ENCODE measurements at places on chromosomes 6 and 20.

DNA sequence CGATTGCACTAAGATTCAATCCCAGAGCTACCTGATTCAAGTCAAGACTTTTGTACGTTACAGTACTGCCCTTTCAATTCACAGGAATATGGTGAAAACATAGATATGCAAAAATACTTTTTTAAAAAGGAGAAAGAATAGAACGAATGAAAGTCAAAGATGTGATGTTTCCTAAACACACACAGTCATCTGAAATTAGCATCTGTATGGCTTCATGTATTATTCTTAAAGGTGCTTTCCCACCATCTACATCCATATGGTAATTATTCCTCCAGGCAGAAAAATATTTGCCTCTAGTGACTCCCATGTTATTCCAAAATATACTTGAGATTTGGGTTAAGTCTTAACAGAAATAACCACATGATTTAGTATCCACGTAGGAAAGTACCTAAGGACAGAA, 115.5 kb upstream of the LAMP5 start:
- no peak for DNase-seq

GRCh38 chr6:130417951-130418350, 52.1 kb downstream of the TMEM200A start:
- no peak for DNase-seq

- no peak for DNase-seq
Observed at GRCh38 chr6:115720900-115721299, 339.8 kb downstream of the FRK start.

DNA sequence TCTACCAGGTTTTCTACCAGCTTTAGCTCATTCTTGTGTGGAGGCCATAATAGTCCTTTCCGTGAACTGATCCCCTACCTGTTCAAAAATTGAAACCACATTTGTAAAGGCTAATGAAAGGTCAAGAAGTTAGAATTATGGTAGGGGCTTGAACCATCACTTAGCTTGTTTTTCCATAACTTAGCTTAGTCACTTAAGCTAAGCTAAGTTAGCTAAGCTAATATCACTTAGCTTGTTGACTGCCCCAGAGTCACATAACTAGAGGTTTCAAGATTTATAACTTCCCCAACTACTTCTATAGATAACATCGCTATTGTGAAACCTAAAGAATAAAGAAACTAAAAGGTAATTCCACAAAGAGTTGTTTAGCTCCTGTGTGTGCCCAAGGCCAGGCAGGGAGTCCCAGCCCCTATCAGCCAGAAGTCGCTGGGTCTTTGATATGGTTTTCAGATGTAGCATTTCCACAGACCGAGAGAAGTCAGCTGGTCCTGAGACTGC, 131.8 kb downstream of the VEGFA start:
- DNase-seq, result no peak

DNA sequence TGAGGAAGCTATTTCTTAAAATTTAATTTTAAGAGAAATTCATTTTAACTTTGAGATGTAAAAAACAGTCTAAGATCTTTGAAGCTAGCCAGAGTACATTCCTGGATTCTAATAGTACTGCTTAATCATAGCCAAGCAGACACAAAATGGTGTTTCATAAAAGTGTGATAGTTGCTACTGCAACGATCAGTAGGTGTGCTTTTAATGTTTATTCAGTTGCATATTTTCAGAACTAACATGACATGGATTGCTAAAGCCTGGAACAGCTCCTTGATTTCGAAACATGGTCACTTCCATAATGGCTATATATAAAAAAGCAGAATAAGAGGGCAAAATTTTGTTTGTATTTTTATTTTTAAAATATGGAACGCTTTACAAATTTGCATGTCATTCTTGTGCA, 35.5 kb downstream of the SESN1 start:
- no peak for DNase-seq

DNA sequence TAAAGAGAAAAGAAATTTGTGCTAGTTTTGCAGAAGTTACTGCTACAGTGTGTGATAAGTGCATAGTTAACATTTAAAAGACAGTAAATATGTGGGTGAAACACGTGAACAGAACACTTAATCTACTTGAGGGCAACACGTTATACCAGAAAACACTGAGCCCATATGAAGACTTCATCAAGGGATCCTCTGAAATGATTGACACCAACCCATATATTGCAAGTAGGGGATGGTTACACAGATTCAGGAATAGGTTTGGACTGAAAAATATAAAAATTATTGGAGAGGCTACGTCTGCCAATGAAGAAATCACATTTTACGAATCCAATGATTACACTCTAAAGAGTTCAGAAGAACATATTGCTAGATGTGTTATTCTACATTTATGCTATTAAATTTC, 185.6 kb downstream of the GPX5 start:
- no peak for DNase-seq

DNA sequence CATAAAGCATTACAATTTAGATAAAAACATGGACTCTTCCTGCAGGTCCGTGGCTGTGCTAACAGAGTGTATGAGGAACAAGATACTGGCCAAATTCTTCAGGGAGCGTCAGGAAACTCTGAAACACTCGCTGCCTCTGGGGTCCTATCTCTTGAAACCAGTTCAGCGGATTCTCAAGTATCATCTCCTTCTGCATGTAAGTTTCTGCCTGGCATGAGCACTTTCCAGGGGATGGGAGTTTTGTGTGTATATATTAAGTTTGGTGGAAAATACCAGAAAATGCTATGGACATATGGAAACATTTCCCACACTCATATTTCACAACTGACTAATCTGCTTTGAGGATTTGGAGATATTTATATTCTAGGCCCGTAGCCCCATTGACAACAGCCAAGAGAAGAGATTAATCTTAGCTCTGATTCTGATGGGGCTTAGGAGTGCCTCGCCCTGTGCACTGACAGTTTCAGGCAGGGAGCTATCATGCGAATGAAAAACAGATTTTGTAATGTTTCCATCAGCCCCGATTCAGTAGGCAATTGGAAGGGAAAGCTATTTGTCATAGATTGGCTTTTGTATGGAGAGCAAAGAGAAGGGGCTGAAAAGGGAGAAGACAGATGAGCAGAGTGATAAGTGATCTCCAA, 64.7 kb upstream of the MTHFD1L start:
- DNase-seq, result no peak

DNA sequence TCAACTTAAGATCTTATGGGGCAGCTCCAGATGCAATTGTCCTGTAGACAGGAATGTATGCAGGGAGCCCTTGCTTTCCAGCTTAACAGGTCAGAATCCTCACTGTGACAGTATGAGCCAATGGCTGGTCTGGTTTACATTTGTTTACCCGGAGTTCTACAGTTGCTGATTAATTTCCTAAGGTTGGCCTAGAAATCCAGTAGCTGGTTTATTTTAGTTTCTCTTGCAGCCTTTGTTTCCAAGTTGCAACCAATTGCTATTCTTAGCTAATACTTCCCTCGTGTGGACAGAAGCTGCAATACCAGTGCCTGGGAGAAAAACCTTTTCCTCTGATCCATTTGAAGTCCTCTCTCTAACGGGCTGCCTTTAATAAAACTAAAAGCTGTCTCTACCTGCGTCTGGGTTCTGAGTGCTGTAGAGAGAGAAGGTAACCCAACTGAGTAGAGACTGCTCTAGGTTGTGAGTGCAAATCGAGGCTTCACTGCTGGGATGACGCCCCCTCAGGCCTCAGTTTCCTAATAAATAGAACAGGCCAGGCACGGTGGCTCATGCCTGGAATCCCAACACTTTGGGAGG, 45.9 kb downstream of the ZNF217 start:
- DNase-seq, result peak; percentile 38
